ENCODE measurements at places on chromosomes 2 and 18.

GRCh38 chr2:3466966-3467365 lies 52.4 kb downstream of the ADI1 start:
- DNase-seq = no peak

GRCh38 chr2:151878655-151879563 lies 50.7 kb upstream of the ARL5A start:
- DNase-seq = no peak

- DNase-seq = no peak
These were observed 183.3 kb upstream of the LRP1B start for GRCh38 chr2:142314164-142314563.

DNA sequence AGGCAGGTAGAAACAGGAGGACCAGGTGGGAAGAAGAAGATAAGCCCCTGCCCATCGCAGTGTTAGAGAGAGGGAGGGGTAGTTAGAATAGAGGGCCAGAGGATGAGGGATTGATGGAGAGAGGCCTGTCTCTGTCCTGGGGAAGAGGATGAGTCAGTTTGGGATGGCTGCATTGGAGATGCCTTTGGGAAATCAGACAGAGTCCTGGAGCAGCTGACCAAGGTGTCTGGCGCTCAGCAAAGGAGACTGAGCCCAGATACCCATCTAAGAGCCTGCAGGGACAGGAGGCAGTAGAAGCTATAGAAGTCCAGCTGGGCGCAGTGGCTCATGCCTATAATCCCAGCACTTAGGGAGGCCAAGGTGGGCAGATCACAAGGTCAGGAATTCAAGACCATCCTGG lies 177.8 kb upstream of the HAAO start:
- no peak for DNase-seq
